ENCODE measurements at places on chromosomes 7 and 10.
A peak's percentile ranks its signal among the peaks of the same experiment; 100 is the strongest.

DNA sequence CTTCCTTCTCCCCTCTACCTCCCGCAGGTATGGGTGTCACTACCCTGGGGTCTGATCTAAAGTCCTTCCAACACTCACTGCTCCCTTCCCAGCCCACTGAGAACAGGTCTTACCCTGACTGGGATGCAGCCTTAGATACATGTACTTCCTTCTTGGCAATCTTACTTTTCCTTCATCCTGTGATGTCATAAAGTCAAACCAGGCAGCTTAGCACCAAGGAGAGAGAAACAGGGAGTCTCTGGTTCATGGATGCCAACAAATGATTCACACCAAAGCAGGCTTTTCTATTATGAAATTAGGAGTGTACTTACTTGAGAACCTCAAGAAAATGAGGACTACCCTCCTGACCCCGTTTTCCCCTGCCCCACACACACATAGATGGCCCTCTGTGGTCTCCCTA is 111.0 kb upstream of the KMT2E start:
- no peak for DNase-seq

- DNase-seq: no peak
These were observed 30.0 kb upstream of the SEM1 start for GRCh38 chr7:96739609-96740008.

- DNase-seq: no peak
These were observed 179.6 kb downstream of the SND1 start for GRCh38 chr7:127831318-127832219.

DNA sequence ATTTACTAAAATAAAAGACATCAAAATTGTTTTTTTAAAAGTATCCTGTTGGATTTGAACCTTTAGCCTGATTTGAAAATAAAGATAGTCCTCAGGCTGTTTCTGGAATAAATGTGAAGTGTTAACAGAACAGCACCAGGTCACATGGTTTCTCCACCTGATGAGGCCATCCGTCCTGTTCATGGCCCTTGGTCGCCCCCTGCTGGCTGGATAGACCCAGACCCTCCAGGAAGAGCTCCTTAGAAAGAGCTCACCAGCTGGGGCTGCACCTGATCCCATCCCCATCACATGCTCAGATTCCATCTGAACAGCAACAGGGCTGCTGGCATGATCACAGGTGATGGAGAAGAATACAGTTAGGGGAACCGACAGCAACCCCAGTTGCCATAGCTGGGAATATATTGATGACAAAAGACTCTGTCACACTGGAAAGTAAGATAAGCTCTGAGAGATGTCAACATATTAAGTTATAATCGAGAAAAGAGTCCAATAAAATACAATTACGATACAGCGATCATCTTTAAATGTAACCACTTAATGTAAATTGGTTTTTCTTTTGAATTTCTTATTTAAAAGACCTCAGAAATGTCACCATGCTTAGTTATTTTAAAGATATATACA is 4.8 kb downstream of the OR2A14 start:
- peak; percentile 61 for DNase-seq

DNA sequence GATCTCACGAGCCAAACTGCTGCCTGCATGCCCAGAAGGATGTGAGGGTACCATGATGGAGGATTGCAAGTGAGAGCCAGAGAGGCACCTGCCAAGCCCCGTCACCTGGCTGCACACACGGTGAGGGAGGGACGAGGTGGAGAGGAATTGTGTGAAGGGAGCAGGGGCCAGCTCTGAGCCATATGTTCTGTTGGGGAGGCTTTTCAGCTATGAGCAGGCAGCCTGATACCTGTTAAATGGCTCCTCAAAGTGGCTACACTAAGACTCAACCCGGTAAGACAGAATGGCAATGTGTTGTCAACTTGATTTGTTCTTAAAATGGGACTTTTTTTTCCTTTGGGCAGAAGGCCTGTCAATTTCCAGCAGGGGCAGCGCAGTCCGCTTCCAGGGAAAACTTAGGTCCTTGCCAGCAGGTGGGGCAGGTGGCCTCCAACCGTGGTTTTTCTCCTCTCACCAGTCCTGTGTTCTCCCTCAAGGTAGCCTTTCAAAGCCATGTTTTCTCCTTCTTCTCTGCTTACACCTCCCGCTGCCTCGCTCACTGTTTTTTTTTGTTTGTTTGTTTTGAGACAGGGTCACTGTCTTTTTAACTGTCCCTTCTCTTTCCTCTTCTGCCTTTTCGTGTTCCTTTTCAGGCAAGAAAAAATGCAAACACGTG is 57.7 kb upstream of the ZNRF2 start:
- no peak for DNase-seq

- DNase-seq: no peak
These were observed 102.4 kb downstream of the SMURF1 start for GRCh38 chr7:99041526-99041925.

DNA sequence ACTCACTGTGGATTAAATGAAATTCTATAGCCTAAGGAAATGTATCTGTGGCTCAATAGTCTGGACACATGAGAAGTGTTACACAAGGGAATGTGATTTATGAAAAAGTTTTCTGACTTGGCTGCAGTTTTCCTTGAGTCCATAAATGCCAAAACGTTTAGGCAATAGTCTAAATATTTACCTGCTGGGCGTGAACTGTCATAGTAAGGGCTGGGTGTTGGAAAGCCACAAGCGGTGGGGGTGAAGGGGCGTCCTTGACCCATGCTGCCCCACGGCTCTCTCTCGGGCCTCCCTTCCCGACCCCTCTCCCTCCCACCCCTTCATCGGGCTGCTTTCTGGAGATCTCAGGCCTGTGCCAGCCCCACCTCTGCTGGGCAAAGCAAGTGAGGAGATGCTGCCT is 223.7 kb downstream of the BUB3 start:
- DNase-seq: no peak

- DNase-seq: no peak
These were observed 1080.4 kb downstream of the CNTNAP2 start for GRCh38 chr7:147197006-147197405.

DNA sequence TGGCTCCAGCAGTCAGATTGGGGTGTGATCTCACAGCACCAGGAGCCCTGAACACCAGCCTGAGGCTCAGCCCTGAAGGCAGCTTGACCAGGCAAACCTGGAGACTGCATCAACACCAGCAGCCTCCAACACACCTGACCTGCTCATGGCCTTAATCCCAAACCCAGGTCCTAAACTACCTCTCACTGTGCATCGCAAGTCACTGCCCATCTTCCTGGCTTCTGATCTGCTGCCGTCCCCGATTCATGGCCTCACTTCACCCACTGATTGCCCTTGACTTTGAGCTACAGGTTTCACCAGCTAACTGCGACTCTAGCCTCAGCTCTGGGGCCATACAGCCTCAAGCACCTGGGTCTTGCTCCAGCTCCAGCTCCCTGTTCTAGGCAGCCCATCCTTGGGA is 49.1 kb downstream of the PARP12 start:
- no peak for DNase-seq

GRCh38 chr7:23222439-23223030 is 24.0 kb upstream of the GPNMB start:
- no peak for DNase-seq

- DNase-seq: no peak
These were observed 96.2 kb upstream of the DUSP5 start for GRCh38 chr10:110401401-110402076.

DNA sequence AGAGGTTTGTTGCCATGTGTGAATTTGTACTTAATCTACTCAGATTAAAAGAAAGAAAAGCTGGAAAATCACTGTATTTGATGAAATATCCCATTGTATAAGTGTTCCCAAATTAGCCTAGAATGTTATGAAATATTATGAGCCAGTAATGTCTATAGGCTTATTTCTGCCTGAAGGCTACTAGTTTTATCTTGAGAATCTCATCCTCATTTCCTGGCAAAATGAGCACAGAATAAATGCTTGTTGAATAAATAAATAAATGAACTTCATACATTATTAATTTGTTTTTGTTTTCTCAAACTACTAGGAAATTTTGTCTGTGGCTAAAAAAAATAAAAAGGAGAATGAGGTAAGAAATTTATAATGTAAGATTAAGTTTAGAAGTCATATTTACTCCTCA is 25.5 kb downstream of the HELLS start:
- DNase-seq: no peak

- DNase-seq: no peak
These were observed 14.7 kb upstream of the SLC16A9 start for GRCh38 chr10:59724098-59724938.

GRCh38 chr10:30540276-30540675 is 89.3 kb downstream of the LYZL2 start:
- DNase-seq: no peak

- DNase-seq: no peak
These were observed 937.1 kb upstream of the C7orf33 start for GRCh38 chr7:147653456-147653855.

DNA sequence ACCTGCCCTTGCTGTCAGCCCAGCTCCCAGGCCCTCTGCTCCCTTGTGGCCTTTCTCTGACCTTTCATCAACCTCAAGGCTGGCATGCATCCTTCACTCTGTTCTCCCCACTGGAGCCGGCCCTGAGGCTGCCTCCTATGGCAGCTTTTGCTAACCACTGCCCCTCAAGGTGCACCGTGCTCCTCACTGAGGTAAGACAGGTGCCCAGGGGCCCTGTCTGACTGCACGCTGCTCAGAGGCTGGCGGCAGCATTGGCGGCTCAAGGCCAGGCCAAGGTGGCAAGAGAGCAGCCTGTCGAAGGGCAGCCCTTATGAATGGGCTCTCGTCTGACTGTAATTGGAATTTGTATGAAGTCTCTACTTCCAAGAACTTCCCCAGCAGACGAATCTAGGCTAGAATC is 172.6 kb downstream of the ZNF248 start:
- DNase-seq: no peak

DNA sequence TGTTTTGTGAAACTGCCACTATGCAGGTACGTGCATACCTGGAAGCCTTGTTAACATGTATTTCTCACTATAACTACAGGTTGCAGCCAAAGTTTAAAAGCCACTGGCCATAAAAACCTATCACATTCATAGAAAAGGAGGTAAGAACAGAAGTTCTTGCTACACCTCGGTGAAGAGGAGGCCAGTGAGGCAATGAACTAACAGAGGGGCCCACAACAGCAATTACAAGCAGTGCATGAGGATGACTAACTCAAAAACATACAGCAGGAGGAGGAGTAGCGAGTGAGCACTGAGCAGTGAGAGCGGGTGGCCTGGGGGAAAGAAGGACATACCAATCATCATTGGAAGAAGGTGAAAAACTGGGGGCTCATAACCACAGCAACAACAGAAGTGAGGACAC is 51.6 kb downstream of the NUDCD3 start:
- no peak for DNase-seq

DNA sequence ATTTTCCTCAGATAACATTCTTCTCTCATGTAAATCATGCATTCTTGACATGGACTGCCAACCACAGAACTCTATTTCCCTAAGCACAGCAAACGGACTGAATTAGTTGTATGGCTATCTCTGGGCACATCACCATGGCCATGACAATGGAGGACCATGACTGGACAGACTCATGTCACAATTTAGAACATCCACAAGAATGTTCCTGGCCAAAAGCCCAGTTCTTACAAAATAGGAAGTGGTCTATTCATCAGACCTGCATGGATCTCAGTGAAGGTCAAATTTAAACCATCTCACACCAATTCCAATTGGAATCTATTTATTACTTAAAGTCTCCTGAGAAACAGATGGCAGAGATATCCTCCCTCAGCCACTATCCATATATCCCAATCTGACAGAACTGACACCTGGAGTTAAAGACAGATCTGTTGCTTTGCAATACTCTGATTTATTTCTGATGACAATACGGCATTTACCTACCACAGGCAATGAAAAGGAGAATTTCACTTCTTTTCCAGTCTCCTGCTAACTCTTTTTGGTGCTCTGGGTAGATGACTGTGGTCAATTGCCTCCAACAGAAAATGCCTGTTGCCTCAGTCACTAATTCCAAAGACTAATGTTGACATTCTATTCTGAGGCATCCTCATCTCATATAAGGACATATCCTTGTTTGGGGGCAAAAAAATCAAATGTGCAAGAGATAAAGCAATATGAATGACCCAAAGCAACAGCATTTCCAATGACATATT is 254.8 kb downstream of the HTR7 start:
- DNase-seq: no peak

- DNase-seq: no peak
These were observed 2.4 kb upstream of the IRF5 start for GRCh38 chr7:128935342-128935730.

DNA sequence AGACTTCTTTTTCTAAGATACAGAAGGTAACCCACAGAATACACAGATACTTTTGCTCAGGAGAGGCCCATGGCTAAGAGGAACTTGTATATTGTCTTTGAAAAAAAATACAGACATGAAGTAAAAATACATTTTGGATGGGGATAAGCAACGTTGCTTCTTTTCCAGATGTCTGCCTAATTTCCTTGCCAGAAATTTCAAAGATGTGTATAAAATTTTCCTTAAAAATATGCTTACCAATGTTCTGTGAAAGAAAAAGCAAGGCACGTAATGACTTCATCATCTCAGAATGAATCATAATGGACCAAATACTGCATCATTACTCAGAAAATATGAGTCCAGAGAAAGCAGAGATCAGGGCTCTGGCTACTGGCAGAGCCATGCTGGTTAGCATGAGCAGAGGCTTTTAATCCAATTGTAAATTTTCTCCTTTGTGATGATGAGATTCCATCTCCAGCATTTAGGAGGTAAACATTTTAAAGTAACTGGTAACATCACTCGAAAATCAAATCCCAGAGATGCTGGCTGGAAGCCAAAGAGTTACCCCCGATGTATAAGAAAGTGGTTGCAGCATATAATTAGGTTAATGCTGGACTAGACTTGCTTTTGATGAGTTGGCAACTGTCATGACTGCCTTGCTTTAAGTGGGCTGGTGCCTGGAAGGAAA is 272.5 kb downstream of the SEMA3A start:
- DNase-seq: no peak

DNA sequence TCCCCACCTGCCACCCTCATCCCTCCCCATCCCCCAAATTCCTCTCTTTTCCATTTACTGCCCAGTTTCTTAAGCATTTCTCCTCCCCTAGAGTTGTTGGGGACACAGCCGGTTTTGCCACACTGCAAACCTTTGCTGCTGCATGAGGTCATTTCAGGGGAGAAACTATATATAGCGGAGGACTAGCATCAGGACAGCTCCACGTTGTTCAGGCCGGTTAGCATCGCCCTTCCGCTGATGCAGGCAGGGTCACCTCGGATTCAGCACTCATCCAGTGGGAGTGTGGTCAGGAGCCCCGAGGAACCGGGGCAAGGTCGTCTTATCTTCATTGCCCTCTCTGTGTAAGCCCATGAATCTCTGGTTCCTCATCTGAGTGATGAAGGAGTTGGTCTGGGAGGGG is 15.6 kb downstream of the UBTD1 start:
- no peak for DNase-seq

All from immature natural killer cell (primary cell).